ENCODE measurements at places on chromosomes 5 and 9. TPM values are rescaled to one million over a fixed set of nuclear protein-coding genes. Genes with fewer than 3 reads are reported as not detected.

Gene PTGR1
- 18.9 TPM for total RNA-seq

Gene CFAP77
- not detected for total RNA-seq

- no peak for DNase-seq
Measured at GRCh38 chr5:168689260-168689659, 110.1 kb upstream of the PANK3 start.

Gene MRPL22
- total RNA-seq = 3.9 TPM

Gene OR13F1
- not detected for total RNA-seq

Gene C9orf153
- total RNA-seq = 1.3 TPM

GRCh38 chr5:103428411-103428871 lies 134.1 kb downstream of the NUDT12 start:
- peak; percentile 61 for DNase-seq

GRCh38 chr5:71492817-71493615 lies 37.6 kb downstream of the BDP1 start:
- DNase-seq = no peak

GRCh38 chr5:147507480-147508126 lies 2.3 kb downstream of the DPYSL3 start:
- DNase-seq = no peak
